ENCODE measurements at places on chromosomes 3 and 15.

GRCh38 chr3:43773273-43774094, 82.7 kb downstream of the ABHD5 start:
- no peak for DNase-seq

DNA sequence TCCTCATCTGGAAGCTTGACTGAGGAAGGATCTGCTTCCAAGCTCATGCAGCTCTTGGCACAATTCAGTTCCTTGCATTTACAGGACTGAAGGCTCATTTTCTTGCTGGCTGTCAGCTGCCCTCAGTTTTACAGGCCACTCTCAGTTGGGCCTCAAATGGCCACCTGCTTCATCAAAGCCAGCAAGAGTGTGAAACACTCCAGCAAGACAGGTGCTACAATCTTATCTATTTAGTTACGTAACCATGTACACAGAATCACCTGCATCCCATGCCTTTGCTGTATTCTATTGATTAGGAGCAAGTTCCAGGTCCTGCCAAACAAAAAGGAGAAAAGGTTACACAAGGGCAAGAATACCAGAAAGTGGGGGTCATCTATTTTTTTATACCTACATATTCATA, 40.8 kb downstream of the RHCG start:
- no peak for DNase-seq

DNA sequence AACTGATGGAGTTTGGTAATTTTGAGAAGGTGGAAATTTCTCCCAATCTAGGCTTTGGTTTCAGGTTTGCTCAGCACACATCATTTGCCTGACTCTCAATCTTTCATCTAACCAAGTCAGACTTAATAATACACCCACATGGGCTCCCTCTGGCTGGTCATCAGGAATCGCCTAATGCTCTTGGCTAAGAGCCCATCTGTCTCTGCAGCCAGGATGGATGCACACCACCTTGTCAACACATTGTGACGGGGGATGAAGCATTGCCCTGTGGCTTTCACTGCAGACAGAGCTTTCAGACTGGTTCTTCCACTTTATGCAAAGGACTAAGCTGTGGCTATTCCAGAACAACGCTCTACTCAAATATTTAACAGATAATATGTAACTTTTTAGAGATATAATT, 3.0 kb upstream of the HDGFL3 start:
- DNase-seq: no peak

DNA sequence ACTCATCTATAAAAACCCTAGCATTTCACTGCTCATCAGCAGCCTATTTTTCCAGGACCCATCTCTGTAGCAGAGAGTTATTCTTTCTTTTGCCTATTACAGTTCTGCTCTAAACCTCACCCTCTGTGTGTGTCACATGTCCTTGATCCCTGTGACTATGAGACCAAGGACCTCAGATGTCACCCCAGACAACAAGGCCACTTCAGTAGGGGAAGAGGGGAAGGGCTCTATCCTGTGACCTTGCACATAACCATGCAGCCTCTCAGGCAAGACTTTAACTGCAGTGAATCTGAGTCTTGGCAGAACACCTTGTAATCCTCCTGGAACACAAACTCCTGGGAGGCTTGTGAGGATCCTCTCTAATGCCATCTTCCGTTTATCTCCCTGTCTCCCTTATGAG, 4.4 kb upstream of the ZNF589 start:
- DNase-seq: no peak

DNA sequence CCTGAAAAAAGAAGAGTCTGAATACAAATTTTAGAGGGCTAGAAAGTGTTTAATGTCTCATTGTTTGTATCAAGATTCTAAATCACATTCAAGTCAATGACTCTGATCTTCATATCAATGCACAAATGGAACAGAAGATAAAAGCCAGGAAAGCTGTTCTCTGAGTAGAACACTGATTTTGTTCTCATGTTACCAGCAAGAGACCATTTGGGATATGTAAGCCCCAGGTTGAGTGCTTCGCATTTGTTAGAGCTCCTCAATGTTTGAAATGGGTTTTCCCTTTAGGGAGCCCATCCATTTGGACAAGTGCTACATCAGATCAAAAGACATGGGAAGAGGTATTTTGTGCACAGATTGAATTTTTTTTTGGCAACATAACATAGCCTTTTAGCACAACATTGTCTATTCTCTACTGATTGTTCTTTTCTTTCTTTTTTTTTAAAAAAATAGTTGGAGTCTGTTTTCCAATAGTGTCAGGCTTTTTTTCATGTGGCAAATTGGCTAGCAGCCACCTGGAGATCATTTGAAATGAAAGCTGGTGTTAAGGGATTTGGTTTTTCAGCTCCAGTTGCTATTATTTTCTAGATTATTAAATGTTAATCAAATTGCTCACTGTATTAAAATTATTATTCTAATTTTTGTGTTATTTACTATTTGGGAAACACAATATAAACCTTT, 74.5 kb upstream of the ZPLD1 start:
- DNase-seq: no peak

DNA sequence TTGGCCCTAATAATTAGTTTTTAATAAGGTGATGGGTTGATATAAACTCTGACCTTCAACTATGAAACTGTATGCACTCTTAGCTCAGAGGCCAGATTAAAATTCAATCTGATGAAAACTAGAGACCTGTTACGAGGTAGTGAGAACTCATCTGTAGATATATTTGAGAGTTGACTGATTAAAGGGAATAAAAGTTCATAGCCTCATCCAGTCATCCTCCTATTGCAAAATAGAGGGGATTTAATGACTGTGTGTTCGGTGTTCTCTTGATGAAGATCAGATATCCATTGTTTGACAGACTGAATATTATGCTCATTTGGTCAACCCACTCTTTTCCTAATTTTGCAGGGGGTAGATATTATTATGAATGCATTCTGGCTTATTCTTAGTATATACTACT, 23.3 kb upstream of the PLCL2 start:
- no peak for DNase-seq

GRCh38 chr3:161571951-161572350, 75.3 kb downstream of the OTOL1 start:
- no peak for DNase-seq

- peak; percentile 68 for DNase-seq
These were observed 6.9 kb upstream of the FOXB1 start for GRCh38 chr15:59997070-59997701.

- DNase-seq: peak; percentile 14
These were observed 108.3 kb downstream of the IQSEC1 start for GRCh38 chr3:12964711-12965612.
